ENCODE measurements at places on chromosomes 3 and 15.

GRCh38 chr15:79172801-79173460 is 82.4 kb upstream of the RASGRF1 start:
- no peak for DNase-seq

- no peak for DNase-seq
Observed at GRCh38 chr15:48702569-48703236, 57.2 kb upstream of the FBN1 start.

GRCh38 chr3:30477149-30477921 is 129.1 kb upstream of the TGFBR2 start:
- no peak for DNase-seq

DNA sequence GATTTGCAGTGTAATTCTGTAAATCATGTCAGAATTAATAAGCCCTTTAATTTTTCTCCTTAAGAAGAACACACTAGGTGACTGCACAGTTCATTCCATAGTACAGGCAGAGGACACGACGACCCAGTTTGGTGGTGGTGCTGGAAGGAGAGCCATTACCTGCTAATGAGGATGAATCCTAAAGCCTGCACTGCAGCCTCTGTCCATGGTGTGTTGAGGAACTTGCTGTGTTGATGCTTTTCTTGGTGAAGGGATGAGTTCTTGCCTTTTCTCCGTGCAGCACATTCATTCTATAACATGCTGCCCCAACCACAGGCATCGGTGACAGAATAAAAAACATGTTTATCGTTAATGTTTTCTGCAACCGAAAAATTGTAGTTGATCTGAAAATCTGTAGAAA is 89.6 kb upstream of the VEPH1 start:
- no peak for DNase-seq

DNA sequence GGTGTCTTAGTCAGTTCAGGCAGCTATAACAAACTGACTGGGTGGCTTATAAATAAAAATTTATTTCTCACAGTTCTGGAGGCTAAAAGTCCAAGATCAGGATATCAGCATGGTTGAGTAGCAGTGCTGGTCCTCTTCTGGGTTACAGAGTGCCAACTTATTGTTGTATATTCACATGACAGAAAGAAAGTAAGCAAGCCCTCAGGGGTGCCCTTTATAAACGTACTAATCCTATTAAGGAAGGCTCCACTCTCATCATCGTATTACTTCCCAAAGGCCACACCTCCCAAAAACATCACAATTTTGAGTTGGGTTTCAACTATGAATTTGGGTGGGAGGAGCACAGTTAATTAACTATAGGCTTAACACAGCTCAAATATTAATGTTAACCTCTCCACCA is 653.0 kb downstream of the DIPK2A start:
- DNase-seq: no peak
